AG08395 (cell line): ENCODE measurements at places on chromosomes 4 and X.
A peak's percentile ranks its signal among the peaks of the same experiment; 100 is the strongest.

- no peak for DNase-seq
These were observed 3.6 kb downstream of the LINC00632 start for GRCh38 chrX:140713174-140713539.

DNA sequence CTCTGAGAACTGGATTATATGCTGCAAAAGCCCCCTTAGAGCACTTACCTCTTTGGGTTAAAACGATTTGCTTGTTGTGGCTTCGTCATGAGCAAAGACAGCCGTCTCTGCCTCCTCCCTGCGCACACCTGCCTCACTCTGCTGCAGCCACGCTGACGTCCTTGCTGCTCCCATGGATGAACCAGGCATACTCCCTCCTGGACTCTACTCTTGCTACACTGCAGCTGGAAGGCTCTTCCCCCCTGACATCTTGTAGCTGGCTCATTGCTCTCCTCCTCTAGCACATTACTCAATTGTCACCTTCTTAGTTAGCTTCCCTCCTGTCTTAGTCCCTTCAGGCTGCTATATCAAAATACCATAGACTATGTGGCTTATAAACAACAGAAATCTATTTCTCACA lies 59.3 kb downstream of the FAM114A1 start:
- DNase-seq = no peak

- DNase-seq = no peak
These were observed 13.3 kb downstream of the SPCS3 start for GRCh38 chr4:176333076-176333475.

- no peak for DNase-seq
These were observed 359.7 kb downstream of the ADAM29 start for GRCh38 chr4:175277816-175278215.

DNA sequence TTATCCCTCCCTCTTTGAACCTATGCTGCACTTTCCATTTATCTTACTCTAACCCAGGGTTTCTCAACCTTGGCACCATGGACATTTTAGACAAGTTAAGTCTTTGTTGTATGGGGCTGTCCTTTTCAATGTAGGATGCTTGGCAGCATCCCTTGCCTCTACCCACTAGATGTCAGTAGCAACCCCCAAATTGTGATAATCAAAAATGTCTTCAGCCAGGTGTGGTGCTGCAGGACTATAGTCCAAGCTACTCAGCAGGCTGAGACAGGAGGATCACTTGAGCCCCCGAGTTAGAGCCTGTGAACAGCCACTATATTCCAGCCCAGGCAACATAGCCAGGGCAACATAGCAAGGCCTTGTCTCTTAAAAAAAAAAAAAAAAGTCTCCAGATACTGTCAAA lies 7.0 kb downstream of the LRCH2 start:
- peak; percentile 5 for DNase-seq

GRCh38 chr4:78766650-78767049 lies 9.5 kb upstream of the BMP2K start:
- no peak for DNase-seq

DNA sequence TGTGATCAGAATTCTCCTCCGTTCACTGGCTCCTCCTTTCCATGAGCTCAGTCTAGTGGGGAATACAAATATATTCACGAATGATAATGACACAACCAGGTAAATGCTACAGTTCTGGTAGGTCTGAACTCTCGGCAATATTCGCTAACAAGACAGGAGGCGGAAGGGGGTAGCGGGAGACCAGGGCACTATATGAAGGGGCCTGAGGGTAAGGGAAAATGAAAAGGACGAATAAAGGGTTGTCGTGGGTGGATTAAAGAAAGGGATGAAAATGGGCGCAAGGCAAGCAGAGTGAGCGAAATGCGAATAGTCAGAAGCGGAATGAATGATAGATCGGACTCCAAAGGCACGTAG lies 743 bp downstream of the NKAP start:
- DNase-seq = peak; percentile 2

DNA sequence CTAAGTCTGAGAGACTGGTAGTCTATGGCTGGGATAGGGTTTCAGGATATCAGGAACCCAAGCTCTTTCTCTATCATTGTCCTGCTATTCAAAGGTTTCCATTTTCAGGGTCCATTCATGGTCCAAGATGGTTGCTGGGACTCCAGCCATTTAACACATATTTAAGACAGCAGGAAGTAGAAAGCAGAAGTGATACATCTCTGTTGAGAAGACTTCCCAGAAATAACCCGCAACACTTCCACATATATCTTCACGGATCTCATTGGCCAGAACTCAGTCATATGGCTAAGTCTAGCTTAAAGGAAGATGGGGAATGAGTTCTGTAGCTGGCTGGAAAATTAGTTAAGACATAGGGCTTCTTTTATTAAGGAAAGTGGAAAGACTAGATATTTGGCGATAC lies 23.8 kb downstream of the CTSO start:
- no peak for DNase-seq

- peak; percentile 35 for DNase-seq
These were observed 33.7 kb downstream of the COQ2 start for GRCh38 chr4:83250687-83251446.
